ENCODE measurements at places on chromosomes 7 and 10.

- no peak for DNase-seq
Observed at GRCh38 chr10:110273474-110273873, 31.2 kb downstream of the SMNDC1 start.

DNA sequence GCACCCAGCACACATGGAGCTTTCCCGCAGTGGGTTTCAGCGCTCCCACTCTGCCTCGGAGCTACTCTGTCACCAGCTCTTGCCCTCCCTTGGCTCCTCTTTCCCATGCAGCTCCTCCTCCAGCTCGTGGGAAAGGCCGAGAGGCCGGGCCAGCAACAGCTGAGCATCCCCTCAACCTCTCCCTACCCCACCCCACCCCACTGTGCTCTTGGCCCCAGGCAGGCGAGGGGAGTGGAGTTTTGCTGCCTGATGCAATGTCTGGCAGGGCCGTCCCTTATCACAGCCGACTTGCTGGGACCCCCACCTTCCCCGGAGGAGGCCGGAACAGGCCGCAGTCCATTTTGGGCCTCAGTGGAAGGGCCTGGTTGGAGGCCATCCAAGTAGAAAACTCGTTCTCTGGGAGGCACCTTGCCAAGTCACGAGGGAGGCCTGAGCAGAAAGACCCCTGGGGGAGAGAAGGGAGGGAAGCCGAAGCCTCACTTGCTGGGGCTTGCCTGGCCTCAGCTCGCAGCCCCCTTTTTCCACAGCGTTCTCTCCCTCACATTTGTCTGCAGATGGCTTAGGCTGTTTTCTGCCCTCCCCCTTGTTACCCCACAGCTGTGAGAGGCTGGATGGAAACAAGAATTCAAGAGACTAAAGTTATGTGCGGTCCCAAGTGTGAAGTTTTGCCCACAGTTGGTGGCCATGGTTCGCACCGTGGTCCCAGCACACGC, 35.3 kb downstream of the CHST3 start:
- DNase-seq = no peak

DNA sequence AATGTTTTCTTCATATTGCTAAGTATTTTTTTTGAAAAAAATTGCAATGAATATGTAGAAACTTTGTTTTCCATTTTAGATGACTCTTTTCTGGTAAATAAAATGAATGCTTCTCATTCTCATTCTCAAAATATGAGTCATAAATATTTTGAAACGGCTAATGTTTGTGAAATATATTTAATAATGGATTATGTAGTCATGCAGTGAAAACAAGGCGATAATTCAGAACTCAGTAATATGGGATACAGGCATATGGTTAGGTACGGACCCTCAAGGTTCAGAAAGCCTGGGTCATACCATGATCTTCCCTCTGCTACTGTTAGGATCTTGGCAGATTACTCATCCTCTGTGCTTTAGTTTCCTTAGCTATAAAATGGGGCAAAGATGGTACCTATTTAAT, 46.2 kb upstream of the SLC39A12 start:
- no peak for DNase-seq

GRCh38 chr7:30684351-30684750, 2.1 kb upstream of the CRHR2 start:
- no peak for DNase-seq

- no peak for DNase-seq
Observed at GRCh38 chr10:78371136-78371535, 337.5 kb downstream of the RPS24 start.

GRCh38 chr7:129776362-129776722, 164.8 kb downstream of the NRF1 start:
- DNase-seq = no peak

- no peak for DNase-seq
Observed at GRCh38 chr10:124253006-124253405, 159.6 kb upstream of the CHST15 start.

DNA sequence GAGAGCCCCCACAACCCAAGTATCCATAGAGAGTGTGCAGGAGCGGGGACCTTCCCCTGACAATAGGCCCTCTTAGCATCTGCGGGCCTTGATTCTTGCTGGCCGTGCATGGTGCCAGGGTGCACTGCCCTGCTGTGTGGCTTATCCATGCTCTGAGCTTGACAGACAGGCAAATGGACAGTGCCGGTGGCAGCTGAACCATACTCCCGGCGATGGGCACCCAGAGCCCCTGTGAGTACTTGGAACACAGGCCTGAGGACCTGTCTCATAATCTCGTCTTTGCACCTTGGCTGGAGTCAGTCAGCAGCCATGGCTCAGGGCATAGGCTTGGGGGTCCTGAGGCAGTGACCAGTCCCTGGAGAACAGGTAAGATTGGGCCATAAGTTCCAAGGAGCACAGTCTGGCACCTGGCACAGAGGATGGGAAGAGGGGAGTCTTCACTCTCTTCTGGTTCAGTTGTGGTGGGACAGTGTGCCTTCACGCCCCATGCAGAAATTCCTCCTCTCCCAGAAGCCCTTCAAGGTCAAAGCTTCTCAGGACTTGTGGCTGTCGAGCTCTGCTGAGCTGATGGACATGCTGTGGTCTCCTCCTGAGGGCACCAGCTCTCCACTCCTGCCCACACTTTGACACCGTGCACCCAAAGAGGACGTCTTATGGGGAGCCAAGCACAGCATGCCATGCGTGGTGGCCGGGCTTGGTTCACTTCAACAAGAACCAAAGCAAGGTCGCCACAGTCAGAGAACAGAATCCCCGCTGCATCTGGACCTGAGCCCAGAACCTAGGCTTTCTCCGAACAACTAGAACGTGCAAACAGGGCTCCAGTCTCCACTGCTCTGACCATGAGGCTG, 59.4 kb upstream of the CAMK2B start:
- DNase-seq = no peak

- DNase-seq = no peak
Observed at GRCh38 chr10:75778665-75779064, 347.2 kb downstream of the LRMDA start.

DNA sequence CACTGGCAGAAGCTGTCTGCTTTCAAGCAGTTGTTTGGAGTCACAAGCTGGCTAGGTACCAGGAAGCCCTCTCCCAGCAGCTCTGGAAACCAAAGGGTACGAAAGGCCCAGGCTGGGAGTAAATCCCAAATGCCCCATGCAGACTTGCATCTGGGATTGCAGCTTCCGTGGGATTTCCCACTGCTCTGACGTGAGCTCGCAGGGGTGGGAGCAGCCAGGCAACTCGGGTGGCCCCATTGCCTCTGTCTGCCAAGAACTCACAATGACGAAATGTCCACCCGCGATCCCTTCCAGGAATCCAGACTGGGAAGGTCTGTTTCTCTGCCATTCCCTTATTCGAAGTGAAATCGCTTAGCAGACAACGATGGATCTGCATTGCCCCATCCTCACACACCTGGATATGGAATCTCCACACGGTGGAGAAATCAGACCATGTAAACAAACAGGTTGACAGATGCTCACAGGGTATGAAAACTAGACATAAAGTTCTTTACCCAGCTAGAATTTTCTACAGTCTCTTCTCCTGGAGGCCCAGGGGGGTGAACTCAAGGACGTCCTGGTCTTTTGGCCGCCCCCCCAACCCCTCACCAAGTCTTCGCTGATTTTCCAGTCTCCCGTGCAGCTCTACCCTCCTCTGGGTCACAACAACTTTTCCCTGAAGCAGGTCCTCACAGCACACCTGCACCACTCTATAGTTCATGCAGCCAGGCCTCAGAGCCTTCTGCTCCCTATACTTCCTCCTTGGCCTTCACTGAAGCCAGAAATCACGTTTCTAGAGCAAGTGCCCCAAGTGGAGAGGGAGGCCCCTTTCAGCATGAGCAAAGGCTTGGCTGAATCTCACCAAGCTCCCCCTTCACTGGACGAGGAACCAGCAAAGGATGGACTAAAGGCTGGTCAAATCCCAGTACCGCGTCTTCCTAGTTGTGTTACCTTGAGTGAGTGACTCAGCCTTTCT, 20.0 kb downstream of the SH3PXD2A start:
- no peak for DNase-seq

DNA sequence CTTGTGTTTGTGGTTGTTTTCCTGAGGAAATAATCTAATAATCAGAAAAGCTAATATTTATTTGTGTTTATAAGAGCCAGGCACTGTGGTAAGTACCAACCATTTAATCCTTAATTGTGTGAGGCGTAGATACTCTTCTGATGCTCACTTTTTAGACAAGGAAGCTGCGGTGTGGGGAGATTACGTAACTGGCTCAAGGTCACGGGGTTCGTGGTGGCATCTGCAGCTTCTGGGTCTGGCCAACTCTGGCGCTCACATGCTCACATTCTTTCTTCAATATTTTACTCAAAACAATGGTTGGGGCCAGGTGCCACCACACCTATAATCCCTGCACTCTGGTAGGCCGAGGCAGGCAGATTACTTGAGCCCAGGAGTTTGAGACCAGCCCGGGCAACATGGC, 77.6 kb downstream of the RALA start:
- no peak for DNase-seq

GRCh38 chr7:131880078-131880477, 323.6 kb upstream of the PODXL start:
- no peak for DNase-seq

DNA sequence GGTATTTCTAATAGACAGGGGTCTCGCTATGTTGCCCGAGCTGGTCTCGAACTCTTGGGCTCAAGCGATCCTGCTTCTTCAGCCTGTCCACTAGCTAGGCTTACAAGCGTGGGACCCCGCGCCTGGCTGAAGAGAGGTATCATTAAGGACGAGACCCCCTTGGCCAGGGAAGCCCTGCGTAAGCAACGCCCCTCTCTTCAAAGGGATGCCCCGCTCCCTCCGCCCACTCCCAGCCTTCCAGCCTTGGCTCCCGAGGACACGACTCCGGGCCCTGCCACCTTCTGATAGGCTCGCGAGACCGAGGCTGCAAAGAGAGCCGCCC, 220 bp upstream of the ZKSCAN5 start:
- DNase-seq = peak; percentile 98

DNA sequence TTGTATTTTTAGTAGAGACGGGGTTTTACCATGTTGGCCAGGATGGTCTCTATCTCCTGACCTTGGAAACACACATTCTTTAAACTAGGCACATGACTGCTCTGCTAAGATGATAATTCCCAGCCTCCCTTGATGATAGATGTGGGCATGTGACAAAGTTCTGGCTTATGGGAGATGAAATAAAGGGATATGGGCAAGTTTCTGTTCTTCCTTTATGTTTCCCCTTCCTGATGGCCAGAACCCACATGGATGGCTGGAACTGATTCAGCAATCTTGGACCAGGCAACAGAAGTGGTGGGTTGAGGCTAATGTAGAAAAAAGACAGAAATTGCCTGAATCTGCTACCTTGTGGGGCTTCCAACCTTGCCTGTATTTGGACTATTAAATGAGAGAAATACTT, 60.7 kb upstream of the NRP1 start:
- no peak for DNase-seq

- no peak for DNase-seq
Observed at GRCh38 chr10:45380903-45381620, 7.0 kb downstream of the ALOX5 start.

- DNase-seq = no peak
Observed at GRCh38 chr7:101905203-101905865, 87.9 kb downstream of the CUX1 start.

DNA sequence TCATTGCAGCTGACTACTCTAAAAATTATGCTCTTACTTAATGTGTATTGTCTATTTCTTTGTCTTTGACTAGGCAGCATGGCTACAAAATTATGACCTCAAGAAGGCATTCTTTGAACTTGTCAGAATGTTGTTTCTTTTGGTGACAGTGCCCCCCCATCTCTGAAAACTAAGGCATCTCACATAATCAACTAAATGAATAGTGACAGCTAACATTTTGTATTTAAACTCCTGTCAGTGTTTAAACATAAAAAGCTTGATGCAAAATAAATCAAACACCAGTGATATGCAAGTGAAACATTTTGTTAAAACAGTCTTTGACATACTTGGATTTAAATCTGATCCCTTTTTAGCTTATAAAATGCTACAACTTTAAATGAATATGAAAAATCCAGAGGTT, 233.5 kb downstream of the FOXP2 start:
- DNase-seq = no peak

DNA sequence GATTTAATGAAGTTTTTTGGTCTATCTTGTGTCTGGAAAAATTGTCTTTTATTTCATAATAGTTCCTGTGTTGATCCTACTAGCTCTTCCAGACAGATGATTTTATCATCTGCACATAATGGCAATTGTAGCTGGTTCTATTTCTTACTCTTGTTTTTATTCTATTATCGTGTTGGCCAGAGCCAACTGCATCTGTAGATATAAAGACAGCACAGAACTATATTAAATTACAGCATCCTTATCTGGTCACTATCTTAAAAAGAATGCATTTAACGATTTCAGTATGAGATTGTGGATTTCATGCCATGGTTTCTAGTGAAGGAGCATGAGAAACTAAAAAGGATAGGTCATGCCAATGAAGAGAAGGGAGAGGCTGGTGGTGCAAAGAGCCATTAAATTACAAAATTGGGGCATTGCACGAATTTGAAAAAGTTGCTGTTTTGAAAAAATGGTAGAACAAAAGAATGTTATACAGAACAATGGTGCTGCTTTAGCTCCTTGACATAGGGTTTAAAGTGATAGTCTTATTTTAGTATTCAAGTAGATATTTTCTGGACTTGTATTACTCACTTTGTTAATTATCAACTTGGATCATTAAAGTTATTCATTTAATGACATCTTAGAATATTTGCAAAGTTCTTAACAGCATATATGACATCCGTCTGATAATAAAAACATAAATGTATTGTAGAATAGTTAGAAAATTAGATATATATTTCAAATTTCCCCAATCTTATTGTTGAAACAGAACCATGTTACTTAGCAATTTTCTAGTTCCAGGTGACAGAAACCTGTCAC, 1250.3 kb downstream of the REEP3 start:
- DNase-seq = no peak

- no peak for DNase-seq
Observed at GRCh38 chr10:48603421-48604038, 1.3 kb downstream of the ARHGAP22 start.

- DNase-seq = peak; percentile 31
Observed at GRCh38 chr7:1505731-1506550, 1.8 kb upstream of the INTS1 start.

DNA sequence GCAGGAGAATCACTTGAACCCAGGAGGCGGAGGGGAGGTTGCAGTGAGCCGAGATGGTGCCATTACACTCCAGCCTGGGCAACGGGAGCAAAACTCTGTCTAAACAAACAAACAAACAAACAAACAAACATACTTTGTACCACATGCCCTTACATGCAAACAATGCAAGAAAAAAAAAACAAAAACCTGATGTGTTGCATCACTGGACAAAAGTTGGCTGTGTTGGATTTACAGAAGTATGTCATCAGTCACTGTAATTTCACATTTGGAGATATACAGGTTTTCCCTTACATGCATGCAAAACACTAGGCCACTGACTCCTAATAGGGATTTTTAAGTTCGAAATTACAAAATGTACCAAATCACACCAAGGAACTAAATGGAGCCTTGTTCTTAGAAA, 138.5 kb downstream of the SRPK2 start:
- DNase-seq = no peak

DNA sequence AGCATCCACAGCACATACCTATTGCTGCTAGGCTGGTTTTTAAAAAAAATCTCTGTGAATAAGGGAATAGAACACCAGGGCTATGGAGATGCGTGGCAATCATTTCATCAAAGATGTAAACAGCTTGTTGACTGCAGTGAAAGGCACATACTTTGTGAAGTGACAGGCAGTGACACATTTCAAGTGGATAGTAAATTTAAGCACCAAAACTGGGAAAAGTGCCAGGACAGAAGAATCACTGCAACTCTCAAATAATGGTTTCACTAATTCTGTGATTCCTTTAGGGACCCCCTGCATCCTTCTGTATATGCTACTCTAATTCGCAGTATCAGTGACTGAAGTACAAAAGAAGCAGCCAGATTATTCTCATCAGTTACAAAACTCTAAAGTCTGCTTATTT, 145.2 kb upstream of the KLF14 start:
- DNase-seq = no peak
